Suprapubic skin (tissue), 4 donors: ENCODE measurements at places on chromosomes 12 and 14.
A peak's percentile ranks its signal among the peaks of the same experiment; 100 is the strongest.

DNA sequence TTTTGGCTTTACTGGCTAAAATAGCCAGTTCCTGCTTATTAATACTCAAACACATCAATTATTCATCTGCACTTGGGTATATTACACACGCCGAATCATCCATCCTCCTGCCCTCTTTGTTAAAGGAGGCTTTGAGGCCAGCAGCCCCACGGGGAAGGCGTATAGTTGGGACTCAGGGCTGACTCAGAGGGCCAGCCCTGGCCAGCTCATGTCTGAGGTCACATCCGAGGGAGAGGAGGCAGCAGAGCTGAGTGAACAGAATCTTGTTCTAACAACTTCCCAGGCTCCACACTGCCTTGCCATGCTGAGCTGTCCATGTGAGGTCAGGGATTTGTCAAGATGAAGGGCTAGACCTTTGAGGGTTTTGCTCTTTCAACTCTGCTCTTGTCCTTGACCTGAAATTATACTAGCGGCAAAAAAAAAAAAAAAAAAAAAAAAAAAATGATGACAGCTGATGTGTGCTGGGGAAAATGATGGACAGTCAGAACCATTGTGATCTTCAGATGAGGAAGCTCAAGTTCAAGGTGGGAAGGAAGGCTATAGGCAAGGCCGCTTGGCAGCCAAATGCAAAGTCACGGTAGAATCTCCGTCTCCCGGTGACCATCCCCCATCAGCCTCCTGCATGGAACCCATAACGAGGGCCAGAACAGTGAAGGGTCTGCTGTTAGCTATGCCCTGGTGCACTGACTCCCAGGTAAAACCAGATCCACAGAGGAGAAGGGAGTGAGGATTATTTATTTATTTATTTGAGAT, 12.5 kb upstream of the MARK3 start:
- DNase-seq = no peak

- DNase-seq = peak; percentile 45
Measured at GRCh38 chr14:100618318-100618693, 31.1 kb upstream of the BEGAIN start.

DNA sequence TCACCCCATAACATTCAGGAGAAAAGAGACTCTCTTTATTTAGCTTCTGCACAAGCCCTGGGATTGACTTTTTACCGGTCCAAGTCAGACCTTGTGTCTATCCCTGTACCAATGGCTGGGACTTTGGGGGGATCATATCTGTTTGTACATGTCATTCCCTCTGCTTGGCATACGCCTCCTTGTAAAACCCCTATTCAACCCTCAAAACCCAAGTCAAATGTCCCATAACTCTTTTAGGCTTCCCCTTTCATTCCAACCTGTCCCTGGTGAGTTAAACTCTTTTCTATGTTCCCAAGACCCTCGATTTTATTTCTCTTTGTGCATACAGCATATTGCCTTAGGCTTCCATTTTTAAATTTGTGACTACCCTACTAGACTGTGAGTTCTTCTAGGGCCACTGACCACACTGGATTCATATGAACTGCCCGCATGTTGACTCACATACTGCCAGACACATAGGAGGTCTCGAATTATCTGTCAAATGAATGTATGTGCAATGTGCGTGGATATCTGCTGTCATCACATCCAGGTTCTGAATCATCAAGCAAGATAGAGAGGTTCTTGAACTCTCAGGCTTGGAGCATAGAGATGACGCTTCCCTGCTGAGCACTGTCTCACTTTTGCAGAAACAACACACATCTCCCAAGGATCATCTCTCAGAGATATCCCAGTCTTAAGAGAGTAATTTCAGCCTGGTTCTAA, 548.6 kb upstream of the TBX3 start:
- no peak for DNase-seq

DNA sequence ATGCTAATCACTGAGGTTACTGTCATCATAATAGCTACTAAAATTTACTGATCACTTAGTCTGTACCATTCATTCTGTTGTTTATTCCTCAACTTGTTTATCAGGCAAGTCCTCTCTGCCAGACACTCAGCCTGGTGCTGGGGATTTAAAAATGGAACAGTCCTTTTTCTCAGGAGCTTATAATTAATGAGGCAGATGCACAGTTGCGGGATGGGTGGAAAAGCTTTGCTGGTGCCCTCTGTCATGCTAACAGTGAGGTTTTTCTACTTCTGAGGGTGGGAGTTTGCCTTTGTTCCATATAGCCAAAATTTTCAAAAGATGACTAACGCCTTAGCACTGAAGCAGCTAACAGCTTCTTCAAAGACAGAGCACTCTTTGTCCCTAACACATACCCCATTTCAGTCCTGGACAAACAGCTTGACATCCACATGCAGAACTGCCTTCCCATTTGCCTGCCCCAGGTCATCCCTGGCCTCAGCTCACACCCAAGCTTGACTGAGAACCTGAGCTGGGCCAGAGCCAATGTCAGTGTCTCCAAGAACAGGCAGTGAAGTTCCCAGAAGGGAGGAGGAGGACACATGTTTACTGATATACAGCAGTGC, 30.8 kb upstream of the HSPB8 start:
- no peak for DNase-seq

GRCh38 chr12:14970473-14970872, 2.4 kb upstream of the PDE6H start:
- DNase-seq = no peak

GRCh38 chr12:31008961-31009840, 64.5 kb upstream of the DDX11 start:
- DNase-seq = peak; percentile 71

- DNase-seq = peak; percentile 4
Measured at GRCh38 chr12:132054983-132055382, 89.1 kb downstream of the DDX51 start.

- DNase-seq = no peak
Measured at GRCh38 chr12:51188359-51189051, 15.6 kb upstream of the TFCP2 start.

- DNase-seq = no peak
Measured at GRCh38 chr12:27101290-27101689, 18.9 kb upstream of the C12orf71 start.

DNA sequence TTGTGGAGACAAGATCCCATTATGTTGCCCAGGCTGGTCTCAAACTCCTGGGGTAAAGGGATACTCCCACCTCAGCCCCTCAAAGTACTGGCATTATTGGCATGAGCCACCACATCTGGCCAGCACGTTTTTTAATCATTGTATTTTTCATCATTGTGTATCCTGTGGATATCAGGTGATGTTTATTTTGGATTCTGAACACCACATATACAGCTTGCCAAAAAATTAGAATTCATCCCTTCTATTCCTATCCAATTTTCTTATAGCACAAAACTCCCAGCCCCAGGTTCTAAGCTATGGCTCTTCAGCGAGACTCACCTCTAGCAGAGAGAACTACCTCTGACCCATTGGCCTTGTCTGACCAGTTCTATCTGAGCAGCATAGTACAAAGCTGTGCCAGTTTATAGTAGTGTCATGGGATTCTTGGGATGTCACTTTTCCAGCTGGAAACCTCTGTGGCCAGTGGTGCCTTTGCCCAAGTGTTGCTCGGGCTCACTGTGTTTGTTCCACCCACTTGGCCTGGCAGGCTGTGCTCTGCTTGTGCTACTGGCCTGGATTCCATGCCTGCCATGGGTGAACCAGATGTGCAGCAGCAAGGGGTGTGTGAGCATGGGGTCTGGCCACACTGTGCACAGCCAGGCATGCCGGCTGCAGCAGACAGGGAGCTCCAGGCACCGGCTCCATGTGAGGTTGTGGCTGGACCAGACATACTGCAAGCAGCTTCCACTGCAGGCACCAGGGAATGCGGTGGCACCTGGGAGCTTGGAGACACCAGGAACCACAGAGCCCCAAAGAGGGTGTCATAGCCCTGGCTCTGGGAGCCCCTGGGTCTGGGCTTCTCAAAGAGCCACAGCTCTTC, 37.2 kb downstream of the TIMELESS start:
- no peak for DNase-seq

DNA sequence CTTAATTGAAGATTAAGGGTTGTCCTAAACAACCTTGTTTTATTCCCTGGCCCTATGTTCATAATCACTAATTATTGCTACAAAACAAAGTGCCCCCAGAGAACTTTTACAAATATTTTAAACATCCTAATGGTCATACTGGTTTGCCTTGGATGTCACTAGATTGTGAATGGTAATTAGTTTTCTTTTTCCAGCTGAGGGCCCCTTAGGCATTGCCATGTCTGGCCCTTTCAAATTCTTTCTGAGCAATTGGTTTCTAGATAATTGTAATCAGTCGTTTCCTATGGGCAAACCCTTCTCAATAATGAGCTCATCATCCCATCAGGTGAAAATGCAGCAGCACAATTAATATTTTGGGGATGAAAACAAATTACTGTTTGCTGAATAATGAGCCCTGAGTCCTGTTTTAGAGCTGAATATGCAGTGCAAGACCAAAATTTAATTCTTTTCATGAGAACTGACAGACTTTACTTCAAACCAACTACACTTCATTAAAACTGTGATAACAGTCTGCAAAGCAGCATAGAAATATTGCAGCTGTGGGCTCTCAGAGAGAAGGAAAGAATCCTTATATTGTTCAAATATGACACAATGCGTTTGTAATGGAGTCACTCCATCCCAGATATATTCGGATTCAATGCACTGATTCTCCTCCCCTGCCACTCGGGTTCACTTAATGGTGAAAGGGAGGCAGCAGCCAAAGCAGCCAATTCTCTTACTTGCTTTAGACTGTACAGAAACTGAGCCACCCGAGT, 67.7 kb upstream of the ARHGAP5 start:
- no peak for DNase-seq

GRCh38 chr14:100290607-100291304, 15.5 kb downstream of the SLC25A29 start:
- DNase-seq = peak; percentile 50

DNA sequence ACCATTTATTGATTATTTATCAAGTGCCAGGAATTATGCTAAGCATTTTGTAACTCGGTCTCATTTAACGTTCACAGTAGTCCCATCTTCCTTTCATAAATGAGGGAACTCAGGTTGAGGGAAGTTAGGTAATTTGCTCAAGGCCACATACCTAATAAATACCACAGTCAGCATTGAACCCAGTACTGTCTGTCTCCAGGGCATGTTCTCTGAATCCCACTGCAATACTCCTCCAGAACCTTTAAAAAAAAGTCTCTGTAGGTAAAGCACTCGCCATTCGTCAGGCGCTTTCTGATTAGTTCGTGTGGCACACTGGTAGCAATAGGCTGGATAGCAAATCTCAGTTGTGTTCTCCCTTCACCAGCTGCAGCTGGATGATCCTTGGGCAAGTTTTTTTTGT, 14.3 kb downstream of the SLC17A8 start:
- no peak for DNase-seq

- no peak for DNase-seq
Measured at GRCh38 chr12:106032623-106032925, 106.2 kb downstream of the NUAK1 start.

- no peak for DNase-seq
Measured at GRCh38 chr12:41856228-41856627, 288.4 kb downstream of the GXYLT1 start.

DNA sequence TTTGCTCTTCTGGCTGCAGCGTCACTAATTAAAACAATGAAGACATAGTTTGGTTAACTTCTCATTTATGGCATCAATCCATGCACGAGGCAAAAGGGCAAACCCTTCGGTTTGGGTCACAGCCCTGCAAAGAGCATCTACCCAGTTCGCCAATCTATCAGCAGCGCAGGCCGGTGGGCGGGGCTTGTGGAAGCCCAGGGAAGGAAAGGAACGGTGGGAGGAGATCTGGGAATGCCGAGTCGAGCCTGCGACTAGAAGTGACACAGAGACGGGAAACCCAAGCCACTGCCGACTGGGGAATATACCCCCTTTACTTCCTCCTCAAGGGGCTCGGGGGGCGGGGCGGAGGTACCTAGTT, 466 bp downstream of the KICS2 start:
- DNase-seq = peak; percentile 93

DNA sequence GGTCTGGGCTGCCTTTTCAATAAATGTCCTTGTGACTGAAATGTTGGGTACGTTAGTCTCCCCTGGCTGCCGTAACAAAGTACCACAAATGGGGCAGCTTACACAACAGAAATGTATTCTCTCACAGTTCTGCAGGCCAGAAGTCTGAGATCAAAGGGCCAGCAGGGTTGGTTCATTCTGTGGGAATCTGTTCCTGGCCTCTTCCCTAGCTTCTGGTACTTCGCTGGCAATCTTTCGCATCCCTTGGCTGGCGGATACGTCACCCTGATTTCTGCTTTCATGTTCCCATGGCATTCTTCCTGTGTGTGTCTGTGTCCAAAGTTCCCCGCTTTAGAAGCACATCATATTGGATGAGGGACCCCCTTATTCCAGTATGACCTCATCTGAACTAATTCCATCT, 95.8 kb upstream of the NCOR2 start:
- DNase-seq = no peak

GRCh38 chr12:132653567-132654290, 33.4 kb downstream of the POLE start:
- no peak for DNase-seq

DNA sequence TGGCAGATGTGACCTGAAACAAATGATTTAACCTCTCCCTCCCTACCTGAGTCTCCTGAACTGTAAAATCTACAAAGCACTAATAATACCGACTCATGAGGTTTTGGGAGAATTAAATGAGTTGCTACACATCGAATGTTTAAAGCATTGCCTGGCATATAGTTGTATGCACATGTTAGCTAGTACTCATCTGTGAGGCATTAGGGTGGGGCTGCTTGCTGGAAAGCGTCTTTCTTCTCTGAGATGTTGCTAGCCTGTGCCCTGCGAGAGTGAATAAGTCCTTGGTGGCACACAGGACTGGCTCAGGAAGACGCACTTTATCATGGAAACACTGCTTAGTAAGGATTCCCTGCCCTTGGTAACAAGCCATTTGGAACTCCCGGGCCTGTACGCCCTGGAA, 6.1 kb downstream of the RAPGEF3 start:
- DNase-seq = no peak

DNA sequence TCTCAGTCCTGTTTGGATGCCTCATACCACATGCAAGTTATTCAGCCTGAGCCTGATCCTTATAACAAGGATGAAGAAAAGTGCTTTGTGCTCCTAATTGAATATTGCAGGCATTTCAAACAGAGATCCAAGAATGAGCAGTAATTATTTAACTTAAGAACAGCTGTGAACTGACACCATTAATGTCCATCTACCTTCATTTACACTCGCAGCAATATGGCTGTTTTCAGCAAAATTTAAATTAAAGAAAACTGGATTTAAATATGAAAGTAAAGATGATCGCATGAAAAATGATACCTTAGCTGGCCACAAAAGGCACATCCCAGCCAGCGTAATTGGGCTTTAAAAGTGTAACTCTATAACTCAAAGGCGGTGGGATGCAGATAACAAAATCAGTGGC, 466.3 kb downstream of the GALC start:
- DNase-seq = no peak

- DNase-seq = no peak
Measured at GRCh38 chr12:56220611-56221231, 1.0 kb downstream of the RNF41 start.
